Keratinocyte (primary cell): ENCODE measurements at places on chromosomes 11 and 22. TPM values are rescaled to one million over a fixed set of nuclear protein-coding genes. Genes with fewer than 3 reads are reported as not detected.
A peak's percentile ranks its signal among the peaks of the same experiment; 100 is the strongest.

DNA sequence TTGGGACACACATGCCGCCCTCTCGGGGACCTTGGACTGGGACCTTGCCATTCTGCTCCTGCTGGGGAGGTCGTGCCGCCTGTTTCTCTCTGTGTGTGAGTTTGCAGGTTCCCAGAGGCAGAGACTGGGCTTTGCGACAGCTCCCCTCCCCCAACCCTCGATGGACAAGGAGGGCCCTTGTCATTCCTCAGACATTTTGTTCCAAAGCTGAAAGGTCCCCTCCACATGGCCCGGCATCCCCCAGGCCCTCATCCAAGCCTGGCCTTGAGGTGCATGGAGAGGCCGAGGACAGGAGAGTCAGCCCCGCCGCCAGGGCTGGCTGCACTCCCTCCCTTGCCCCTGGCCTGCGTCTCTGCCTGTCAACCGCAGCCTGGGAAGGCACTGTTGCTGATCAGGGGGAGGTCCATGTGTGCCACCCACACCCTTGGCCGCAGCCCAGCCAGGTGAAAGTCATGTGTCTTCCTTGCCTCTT is 25.6 kb downstream of the FADS2 start:
- no peaks in the 10 kb centered on the region for H3K27me3 ChIP-seq
- no peak overlapping the region for H3K4me3 ChIP-seq
- no peaks in the 10 kb centered on the region for H3K4me1 ChIP-seq

- H3K27ac ChIP-seq: peak overlapping the region; percentile 22
- H3K4me3 ChIP-seq: no peak overlapping the region
- no peaks in the 10 kb centered on the region for H3K36me3 ChIP-seq
These were observed 72.0 kb downstream of the SYN3 start for GRCh38 chr22:32985899-32986765.

- no peak for DNase-seq
- peaks cover 21% of the 10 kb centered on the region for H3K36me3 ChIP-seq
- H3K4me3 ChIP-seq: no peak overlapping the region
- no peak overlapping the region for H3K27ac ChIP-seq
- peaks cover 15% of the 10 kb centered on the region for H3K4me1 ChIP-seq
These were observed 6.4 kb downstream of the RBX1 start for GRCh38 chr22:40957601-40958000.

DNA sequence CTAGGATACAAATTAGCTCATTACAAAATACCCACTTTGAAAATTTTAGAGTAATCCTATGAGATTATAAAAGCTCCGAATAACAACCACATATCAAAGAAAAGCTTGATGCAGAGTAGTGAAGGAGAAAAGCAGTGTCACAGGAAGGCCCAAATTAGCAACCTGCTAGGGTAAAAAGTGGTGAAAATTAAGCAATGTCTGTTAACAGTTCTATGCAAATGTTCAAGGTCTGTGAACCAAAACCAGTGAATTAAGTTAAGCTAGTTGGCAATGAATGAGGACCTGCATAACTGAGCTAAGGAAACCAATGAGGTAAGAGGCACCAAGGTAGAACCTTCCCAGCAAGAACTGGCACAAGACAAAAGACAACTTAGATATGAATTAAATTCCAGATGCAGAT is 29.6 kb downstream of the PRDM10 start:
- no peaks in the 10 kb centered on the region for H3K27me3 ChIP-seq
- H3K27ac ChIP-seq: no peak overlapping the region

GRCh38 chr11:104918113-104918824 is 20.0 kb upstream of the CASP12 start:
- DNase-seq: no peak
- H3K4me1 ChIP-seq: peaks cover 3% of the 10 kb centered on the region
- H3K27ac ChIP-seq: no peak overlapping the region

DNA sequence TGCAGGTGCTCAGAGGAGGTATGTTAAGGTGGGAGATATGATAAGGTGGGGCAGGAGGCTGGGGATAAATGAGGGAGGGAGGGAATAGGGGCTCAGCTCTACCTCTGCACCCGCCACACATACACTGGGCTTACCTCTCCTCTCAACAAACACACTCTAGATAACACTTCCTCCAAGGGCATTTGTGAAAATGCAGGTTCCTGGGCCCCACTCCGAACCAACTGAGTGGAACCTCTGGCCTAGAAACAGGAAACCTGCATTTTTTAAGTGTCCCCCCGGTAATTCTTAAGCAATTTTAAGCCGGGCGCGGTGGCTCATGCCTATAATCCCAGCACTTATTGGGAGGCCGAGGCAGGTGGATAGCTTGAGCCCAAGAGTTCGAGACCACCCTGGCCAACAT is 46.5 kb upstream of the CD5 start:
- DNase-seq: no peak
- peaks cover 5% of the 10 kb centered on the region for H3K4me1 ChIP-seq
- no peaks in the 10 kb centered on the region for H3K36me3 ChIP-seq
- H3K27me3 ChIP-seq: no peaks in the 10 kb centered on the region
- H3K4me3 ChIP-seq: no peak overlapping the region
- H3K27ac ChIP-seq: no peak overlapping the region

- no peak for DNase-seq
- no peaks in the 10 kb centered on the region for H3K4me1 ChIP-seq
- no peak overlapping the region for H3K4me3 ChIP-seq
- no peaks in the 10 kb centered on the region for H3K27me3 ChIP-seq
- H3K27ac ChIP-seq: no peak overlapping the region
These were observed 66.5 kb downstream of the GGTLC2 start for GRCh38 chr22:22710719-22711531.

DNA sequence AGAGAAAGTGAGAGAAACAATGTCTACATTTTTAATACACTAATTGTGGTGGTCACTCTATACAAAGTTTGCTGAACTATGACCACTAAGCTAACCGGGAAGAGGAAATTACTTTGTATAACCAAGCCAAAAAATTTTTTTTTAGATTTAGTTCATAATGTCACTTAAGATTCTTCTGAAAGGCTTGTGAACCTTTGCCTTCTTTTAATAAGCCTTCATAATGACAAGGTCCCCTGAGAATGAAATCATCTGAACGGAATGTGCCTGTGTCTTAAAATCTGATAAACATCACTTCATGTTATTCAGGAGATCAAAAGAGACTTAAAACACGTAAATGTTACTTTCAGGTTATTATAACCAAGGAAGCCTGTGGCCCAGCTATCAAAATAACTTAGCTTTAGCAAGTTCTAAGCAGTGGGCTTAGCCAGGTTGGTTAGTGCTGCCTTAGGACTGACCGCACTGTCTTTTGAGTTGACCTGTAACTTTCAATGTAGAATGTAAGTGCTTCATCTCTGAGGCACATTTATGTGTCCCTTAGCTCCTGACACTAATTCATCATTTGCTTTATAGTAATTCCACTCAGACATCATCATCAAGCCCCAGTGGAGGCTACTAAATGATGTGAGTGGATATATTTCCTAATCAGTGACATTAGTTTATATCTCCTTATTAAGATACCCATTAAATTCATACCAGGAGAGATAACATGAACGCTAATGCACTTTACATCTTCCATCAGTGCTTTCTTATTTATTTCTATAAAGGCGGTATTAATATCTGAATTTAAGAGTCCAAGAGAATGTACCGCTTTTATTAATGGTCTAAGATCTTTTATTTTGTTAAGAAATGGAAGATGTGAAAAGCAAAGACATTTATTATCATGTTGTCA is 122.5 kb downstream of the WNT11 start:
- no peaks in the 10 kb centered on the region for H3K27me3 ChIP-seq
- H3K36me3 ChIP-seq: peaks cover under 1% of the 10 kb centered on the region
- H3K4me3 ChIP-seq: no peak overlapping the region
- H3K4me1 ChIP-seq: no peaks in the 10 kb centered on the region
- no peak for DNase-seq

- peaks cover 10% of the 10 kb centered on the region for H3K4me1 ChIP-seq
- H3K27ac ChIP-seq: no peak overlapping the region
- H3K27me3 ChIP-seq: no peaks in the 10 kb centered on the region
- no peak overlapping the region for H3K4me3 ChIP-seq
These were observed 20.1 kb upstream of the SPTBN2 start for GRCh38 chr11:66749091-66749490.

DNA sequence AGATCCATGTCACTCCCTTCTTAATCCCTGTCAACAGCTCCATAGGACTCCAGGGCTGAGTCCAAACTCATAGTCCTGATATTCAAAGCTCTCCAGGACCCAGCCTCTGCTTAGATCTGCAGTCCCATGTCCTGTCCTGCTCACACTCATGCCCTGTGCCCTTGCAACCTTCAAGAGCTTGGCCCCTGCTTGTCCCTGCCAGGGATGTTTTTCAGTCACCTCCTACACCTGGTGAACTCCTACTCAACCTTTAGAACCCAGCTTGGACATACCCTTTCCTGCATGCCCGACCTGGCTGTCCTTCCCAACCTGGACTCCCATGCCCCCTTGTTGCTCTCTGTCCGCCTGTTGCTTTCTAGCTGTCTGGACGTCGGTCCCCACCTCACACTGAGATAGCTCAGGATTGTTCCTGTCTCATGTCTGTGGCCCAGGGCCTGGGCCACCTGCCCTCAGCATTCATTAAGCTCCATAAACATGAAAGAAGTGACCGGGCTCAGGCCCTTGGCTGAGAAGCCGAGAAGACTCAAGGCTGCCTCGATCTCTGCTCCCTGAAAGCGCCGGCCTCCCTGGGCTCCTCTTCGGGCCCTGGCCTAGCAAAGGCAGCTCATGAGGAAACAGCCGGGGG is 48.8 kb upstream of the RTL6 start:
- no peak overlapping the region for H3K4me3 ChIP-seq
- no peak for DNase-seq
- no peaks in the 10 kb centered on the region for H3K4me1 ChIP-seq
- peaks cover 22% of the 10 kb centered on the region for H3K27me3 ChIP-seq
- H3K27ac ChIP-seq: no peak overlapping the region

DNA sequence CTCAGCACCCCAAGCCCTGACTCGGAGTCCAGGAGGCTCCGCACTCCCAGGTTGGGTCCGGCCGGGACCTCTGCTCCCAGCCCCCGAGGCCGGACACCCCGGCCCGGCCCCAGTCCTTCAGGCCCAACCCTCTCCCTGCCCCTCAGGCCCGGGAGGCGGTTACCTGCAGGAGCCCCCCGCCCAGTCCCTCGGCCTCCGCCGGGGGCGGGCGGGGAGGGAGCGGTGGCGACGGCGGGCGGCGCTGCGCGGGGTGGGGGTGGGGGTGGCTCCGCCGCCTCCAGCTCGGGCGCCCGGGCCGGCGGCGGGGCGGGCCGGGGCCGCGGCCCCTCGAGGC is 310 bp downstream of the TCF20 start:
- H3K4me3 ChIP-seq: peak overlapping the region; percentile 90
- no peaks in the 10 kb centered on the region for H3K27me3 ChIP-seq
- H3K27ac ChIP-seq: peak overlapping the region; percentile 79

- no peaks in the 10 kb centered on the region for H3K36me3 ChIP-seq
- no peak overlapping the region for H3K27ac ChIP-seq
- DNase-seq: no peak
- H3K4me3 ChIP-seq: no peak overlapping the region
- no peaks in the 10 kb centered on the region for H3K4me1 ChIP-seq
These were observed 12.6 kb upstream of the SPON1 start for GRCh38 chr11:13949876-13950275.

GRCh38 chr11:61280883-61281580 is 14.1 kb downstream of the VWCE start:
- no peak overlapping the region for H3K27ac ChIP-seq
- H3K4me3 ChIP-seq: peak overlapping the region; percentile 59
- H3K4me1 ChIP-seq: peaks cover 37% of the 10 kb centered on the region
- no peaks in the 10 kb centered on the region for H3K27me3 ChIP-seq
- no peak for DNase-seq

GRCh38 chr11:61429346-61429690 is 457 bp downstream of the CPSF7 start:
- peak overlapping the region; percentile 83 for H3K27ac ChIP-seq
- H3K4me3 ChIP-seq: peak overlapping the region; percentile 74
- peaks cover 17% of the 10 kb centered on the region for H3K36me3 ChIP-seq
- no peaks in the 10 kb centered on the region for H3K27me3 ChIP-seq
- DNase-seq: no peak
- H3K4me1 ChIP-seq: peaks cover 14% of the 10 kb centered on the region

- H3K36me3 ChIP-seq: no peaks in the 10 kb centered on the region
- no peaks in the 10 kb centered on the region for H3K27me3 ChIP-seq
- peak; percentile 25 for DNase-seq
- H3K4me1 ChIP-seq: no peaks in the 10 kb centered on the region
These were observed 276.2 kb downstream of the METTL15 start for GRCh38 chr11:28384418-28384817.

Gene RIMBP3B
- not detected in 3 replicates for polyA plus RNA-seq

Gene ZNF143
- polyA plus RNA-seq: 22.4 to 38.6 TPM (median 32.0 TPM) in 3 replicates

Gene RBFOX2
- polyA plus RNA-seq: 95.9 to 125 TPM (median 118 TPM) in 3 replicates

Gene OR4A16
- polyA plus RNA-seq: not detected in 3 replicates

Gene FOXR1
- polyA plus RNA-seq: not detected in 3 replicates

Gene MIOX
- polyA plus RNA-seq: not detected in 3 replicates

Gene LINC01488
- not detected in 3 replicates for polyA plus RNA-seq
